Stimulated activated CD4-positive, alpha-beta T cell treated with anti-CD3 and anti-CD28 coated beads, Interleukin-1b, Interleukin-23, amount 100 ng/mL, for 48 hours (primary cell): ENCODE measurements at places on chromosomes 6 and 20.

DNA sequence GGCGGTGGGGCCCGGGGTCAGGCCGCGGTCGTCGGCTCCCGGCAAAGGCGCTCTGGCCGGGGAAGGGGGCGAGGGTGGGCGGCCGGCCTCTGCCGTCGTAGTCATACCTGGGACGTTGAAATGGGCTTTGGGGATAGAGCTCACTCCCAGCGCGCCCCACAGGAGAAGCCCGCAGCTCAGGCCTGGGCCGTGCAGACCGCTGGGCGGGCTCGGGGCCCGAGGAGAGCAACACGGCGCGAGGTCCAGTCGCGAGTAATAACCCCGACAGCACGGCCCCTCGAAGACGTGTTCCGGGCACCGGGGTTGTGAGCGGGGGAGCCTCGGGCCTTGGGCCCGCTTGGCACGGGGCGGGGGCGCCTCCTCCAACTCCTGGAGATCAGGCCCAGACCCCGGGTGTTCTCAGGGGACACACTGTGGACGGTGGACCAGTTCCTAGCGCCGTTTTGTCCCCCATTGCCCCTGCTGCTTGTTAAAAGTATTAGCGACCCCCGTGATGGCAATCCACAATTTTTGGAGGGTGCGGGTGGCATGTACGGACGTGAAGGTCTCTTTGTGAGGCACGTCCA, 10.9 kb downstream of the FOXC1 start:
- DNase-seq = no peak

DNA sequence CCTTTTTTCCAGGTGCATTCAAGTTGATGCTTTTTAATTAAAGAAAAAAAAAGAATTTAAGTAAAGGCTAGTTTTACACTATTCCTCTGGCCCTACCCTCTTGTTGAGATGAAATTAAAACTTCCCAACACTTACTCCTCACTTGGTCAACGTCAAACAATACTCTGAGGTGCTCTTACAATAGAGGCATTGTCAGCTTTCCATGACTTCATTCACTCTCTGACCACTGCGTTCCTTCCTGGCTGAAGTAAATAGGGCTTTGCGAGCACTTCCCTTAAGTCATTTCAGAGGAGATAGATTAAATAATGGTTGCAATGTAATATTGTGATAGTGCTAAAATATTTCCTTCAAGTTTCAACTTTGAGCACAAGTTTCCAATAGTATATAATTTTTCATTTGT, 229.8 kb upstream of the CEP162 start:
- no peak for DNase-seq

DNA sequence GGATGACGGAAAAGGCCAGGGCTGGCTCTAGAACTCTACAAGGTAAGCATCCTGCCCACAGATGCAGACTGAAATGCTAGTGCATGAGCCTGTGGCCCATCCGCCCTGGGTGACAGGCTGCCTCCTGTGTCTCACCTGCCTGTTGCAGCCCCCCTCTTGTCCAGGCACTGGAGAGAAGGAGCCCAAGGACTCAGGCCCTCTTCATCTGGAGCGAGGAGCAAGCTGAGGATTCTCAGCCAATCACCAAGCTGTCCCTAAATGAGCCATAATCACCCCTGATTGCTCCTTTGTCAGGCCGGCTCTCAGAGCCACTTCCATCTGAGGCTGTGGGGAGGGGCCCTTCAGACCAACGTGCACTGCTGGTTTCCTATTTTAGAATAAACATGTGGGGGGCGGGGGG, 10.0 kb upstream of the SLC32A1 start:
- no peak for DNase-seq

- DNase-seq = peak; percentile 50
Observed at GRCh38 chr6:85641897-85642773, 551 bp downstream of the SYNCRIP start.

DNA sequence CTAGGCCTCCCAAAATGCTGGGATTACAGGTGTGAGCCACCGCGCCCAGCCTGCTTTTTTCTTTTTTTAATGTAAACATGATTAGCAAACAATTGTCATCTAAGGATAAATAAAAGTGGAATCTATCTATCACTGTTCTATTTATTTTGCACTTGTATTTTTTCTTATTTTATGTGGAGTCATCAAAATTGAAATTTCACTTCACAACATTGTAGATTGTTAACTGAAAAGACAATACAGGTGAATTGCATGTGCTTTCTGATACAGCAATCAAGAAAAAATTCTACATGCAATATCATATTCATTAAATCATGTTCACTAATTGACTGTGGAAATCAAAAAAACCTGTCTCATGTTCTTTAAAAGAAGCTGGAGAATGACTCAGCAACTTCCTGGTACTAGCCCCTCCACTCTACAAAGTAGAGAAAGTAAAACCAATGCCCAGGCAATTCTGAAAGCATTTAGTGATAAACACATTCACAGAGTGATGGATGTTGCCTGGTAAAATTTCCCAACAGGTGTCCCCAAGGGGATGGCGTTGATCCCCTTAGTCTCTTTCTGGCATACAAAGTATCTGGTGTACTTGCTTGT, 10.7 kb upstream of the RFX6 start:
- no peak for DNase-seq

GRCh38 chr6:151729829-151730495, 77.5 kb upstream of the ESR1 start:
- no peak for DNase-seq

- DNase-seq = no peak
Observed at GRCh38 chr6:63685446-63686379, 50.1 kb downstream of the PHF3 start.

DNA sequence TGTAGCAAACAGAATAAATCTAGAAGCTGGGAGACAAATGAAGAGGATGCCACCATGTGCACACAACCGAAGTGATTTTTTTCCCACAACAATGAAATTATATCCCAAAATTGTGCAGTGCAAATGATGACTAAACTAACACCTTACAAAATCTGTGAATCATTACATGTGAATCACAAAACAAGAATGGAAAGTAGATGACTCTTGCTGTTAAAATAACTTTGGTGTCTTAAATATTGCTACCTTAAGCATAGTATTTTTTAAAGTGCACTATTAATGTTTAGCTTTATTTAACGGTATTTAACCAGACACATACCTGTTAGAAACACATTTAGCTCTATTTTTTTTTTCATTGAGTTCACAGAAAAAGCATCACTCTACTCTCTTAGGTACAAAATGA, 190.8 kb downstream of the TBC1D32 start:
- DNase-seq = no peak

GRCh38 chr20:33810259-33810658, 889 bp upstream of the CHMP4B start:
- no peak for DNase-seq

DNA sequence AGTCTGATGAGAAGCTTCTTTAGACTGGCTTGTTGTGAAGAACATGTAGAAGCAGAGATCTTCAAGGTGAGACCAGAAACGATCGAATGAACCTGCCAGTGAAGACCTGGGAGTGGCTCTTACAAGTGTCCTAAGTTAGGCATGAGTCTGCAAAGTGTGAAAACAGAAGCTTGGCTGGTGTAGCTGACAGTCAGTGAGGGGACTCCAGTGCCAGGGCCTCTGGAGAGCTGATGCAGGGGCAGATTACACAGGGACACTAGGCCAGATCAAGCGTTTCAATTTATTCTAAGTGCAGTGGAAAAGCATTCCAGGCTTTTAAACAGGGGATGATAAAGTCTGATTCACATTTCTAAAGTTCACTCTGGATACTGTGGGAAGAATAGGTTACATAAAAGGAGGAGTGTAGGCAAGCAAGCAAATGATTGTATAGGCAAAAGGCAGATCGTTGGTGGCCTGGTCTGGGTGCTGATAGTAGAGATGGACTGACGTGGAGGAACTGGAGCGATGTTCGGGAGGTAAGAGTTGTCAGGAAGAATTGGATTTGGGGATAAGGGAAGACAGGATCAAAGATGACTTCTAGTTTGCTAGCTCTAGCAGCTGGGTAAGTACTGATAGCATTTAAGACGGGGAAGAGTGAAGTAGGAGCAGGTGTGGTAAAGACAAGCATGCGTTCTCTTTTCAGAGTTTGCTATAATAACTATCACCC, 133.5 kb downstream of the MAN1A1 start:
- DNase-seq = no peak

- DNase-seq = no peak
Observed at GRCh38 chr6:128240024-128240428, 280.4 kb downstream of the PTPRK start.

DNA sequence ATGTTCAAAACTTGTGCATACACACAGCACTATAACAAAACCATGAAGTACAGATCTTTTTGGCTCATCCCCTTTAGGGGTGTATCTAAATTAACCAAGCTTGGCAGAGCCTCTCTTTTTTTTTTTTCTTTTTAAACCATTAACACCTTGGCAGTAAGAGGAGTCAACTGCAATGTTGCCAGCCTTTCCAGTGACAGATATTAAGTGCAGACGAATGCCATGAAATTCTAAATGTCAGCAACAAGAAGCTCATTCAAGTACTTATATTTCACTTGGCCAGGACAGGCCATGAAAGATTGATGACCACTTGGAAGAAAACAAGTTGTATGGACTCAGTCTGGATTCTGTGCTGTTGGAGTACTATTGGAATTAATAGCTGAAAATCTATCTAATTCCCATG, 49.8 kb downstream of the SLC17A5 start:
- DNase-seq = no peak

DNA sequence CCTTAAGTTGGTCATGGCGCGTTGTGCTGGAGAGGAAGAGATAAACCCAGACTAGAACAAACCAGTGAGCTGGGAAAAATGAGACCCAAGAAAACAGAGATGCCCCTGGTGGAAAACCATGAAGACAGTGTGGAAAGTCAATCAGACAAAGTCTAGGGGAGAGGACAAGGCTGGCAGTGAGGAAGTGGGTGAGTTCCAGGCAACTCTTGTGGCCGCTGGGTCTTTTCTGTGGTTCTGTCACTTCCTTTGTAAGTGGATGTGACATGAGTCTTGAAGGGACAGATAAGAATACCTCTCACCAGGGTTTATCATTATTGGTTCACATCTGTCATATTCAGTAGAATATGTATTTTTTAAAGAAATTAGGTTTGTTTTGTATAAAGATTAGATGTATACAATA, 738.4 kb downstream of the DHX35 start:
- no peak for DNase-seq

GRCh38 chr6:155795173-155795796, 339.6 kb upstream of the NOX3 start:
- DNase-seq = no peak

DNA sequence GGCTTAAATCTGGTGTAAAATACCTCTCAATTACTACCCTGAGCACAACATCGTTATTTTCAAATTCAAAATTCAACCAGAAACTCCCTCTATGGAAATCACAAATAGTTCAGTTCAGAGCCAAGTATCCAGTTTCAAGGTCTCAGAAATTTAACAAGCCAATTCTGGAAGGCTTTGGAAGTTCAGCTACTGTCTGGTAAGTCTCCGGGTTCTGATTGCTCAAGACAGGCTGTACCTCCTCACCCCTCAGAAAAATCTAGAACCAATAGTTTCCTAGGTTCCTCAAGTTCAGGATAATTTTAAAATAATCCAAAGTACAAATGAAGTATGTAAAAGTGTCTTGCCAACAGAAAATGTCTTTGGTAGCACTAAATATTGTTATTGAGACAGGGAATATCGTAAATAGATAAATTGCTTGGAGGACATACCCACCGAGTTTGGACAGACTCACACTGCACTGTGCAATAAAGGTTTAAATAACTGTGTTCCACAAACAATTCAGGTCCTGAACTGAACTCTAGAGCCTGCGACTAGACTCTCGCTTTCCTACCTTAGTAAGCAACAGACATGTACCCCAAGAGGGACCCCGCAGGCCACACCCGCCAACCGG, 729 bp downstream of the ATG5 start:
- DNase-seq = no peak

- no peak for DNase-seq
Observed at GRCh38 chr6:1027109-1027794, 284.6 kb upstream of the FOXQ1 start.

DNA sequence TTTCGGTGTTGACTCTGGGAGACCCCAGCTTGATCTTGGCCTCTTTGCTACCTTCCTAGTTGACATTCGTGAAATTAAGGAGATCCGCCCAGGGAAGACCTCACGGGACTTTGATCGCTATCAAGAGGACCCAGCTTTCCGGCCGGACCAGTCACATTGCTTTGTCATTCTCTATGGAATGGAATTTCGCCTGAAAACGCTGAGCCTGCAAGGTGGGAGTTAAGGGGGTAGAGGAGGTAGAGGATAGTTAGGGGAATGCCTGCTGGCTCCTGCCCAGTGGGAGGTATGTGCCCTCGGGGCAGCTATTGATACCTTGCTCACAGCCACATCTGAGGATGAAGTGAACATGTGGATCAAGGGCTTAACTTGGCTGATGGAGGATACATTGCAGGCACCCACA, 22.2 kb downstream of the PLCG1 start:
- no peak for DNase-seq

- no peak for DNase-seq
Observed at GRCh38 chr6:62670490-62671223, 384.6 kb upstream of the KHDRBS2 start.

GRCh38 chr6:134065706-134066105, 13.3 kb upstream of the SLC2A12 start:
- DNase-seq = no peak

DNA sequence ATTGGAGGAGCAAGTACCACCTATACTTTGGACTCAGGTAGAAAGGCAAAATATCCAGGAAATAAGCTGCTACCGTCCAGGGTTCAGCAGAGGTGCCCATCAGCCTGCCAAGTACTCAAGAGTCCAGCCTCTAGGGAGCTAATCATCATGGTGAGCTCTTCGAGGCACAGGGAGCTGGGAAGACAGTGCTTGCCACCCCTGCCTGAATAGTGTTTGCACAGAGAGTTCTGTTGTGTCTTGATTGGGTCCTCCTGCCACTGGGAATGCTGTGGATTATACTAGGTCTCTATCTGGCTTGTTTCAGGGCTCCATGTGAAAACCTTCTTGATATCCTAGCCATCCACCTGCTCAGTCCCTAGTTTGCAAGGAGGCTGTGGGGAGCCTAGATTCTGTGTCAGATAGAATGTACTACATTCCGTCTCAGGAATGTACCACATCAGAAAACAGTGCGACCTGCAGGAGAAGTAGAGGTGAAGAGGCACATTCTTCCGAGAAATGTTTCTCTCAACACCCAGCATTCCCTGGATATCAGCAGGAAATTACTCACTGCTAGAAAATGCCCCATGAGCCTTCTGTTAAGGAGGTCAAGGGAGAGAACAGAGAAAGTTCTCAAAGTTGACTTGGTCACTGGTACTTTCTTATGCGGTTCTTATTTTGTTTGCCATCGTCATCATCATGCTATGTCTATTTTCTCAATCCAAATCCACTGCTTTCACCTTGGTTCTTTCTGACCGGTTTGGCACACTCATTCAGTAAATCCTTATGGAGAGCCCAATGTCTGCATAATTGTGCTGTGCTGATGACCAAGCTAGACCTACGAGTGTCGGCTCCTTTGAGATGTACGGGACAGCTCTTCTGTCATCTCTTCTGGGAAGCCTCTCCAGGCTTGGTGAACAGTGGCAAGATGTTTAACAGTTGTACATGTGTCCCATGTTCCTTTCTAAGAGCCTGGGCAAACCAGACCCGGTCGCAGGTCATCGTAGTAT, 30.7 kb downstream of the PTPN1 start:
- no peak for DNase-seq

- DNase-seq = no peak
Observed at GRCh38 chr20:1711266-1711665, 53.7 kb upstream of the SIRPG start.

GRCh38 chr6:28002161-28002560, 45.1 kb downstream of the OR2B6 start:
- no peak for DNase-seq

- DNase-seq = no peak
Observed at GRCh38 chr20:17438436-17439039, 92.6 kb downstream of the BFSP1 start.
